ENCODE measurements at places on chromosomes 6 and 20.

DNA sequence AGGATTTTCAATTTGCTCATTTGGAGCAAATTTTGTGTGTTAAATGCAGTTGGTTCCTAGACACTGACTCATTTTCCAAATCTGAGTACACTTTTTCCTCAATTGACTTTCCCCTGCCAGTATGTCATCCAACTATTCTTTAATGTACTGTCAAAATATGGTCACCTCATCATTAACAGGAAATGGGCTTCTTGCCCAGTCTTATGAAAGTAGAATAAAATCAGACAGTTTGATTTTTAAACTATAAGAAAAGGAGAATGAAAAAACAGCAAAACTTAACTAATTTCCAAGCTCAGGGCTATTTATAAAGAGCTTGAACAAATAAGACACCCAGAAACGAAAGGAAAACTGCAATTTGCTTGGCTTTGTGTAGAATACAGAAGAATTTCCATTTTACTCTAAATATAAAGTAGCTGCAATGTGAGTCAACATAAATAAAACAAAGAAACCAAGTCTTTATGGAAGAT, 43.7 kb upstream of the RAB23 start:
- DNase-seq = no peak

- DNase-seq = no peak
Observed at GRCh38 chr20:45345104-45345936, 2.9 kb downstream of the SDC4 start.

DNA sequence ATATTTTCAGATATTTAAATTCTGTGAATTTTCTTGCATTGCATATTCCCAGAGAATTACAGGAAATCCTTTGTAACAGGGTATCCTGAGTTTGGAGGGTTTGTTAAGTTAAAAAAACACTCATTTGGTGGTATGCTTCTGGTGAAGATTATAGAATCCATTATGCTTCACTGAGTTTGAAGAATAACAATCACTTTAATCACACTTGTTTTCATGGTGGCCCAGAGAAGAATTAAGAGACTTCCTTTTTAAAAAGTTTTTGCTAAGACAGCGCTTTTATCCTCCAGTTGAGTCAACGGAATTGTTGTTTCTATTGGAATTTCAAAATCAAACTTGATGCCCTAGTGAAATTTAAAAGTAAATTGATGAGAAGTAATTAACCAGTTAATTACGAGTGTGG, 17.4 kb downstream of the PLEKHG1 start:
- DNase-seq = no peak

- DNase-seq = no peak
Observed at GRCh38 chr6:52253494-52253893, 9.2 kb upstream of the IL17F start.

DNA sequence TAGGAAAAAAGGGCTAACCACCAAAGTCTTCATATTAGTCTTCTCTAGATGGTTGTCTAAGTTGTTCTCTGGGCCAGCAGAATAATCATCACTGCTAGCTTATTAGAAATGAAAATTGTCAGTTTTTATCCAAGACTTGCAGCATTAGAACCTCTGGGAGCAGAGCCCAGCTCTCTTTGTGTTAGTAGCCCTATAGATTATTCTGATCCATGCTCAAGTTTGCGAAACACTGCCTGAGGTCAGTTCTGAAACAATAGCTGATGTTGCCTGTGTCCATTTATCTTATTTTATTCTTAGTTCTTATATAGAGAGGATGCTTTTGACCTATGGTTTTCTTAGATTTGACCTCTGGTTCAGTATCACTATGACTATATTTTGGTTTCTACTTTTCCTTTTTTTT, 66.9 kb downstream of the BCKDHB start:
- no peak for DNase-seq

GRCh38 chr6:37536491-37537190, 36.9 kb upstream of the CCDC167 start:
- no peak for DNase-seq

DNA sequence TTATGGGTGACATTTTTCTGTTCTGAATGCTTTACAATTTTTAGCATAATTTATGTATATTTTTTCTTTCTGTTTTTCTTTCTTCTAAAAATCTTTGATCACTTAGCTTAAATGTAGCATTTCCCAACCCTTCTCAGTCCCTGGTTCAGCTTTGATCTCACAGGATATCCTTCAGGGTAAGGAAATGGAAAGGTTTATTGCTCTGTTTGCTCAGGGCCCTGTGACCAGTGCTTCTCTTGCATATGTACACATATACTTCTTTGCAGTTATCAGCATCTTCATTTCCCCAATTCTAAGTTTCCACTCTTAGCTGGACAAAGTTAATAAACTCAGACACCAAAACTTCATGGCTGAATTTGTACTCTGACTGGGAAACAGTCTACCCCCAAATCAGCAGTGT, 30.6 kb downstream of the TMEM74B start:
- DNase-seq = no peak

GRCh38 chr6:163243083-163243482, 171.4 kb upstream of the QKI start:
- no peak for DNase-seq

GRCh38 chr6:98516866-98517265, 317.5 kb upstream of the POU3F2 start:
- DNase-seq = no peak

GRCh38 chr6:87950614-87951013, 97.0 kb upstream of the SPACA1 start:
- DNase-seq = no peak

- DNase-seq = no peak
Observed at GRCh38 chr6:34374069-34374468, 18.4 kb downstream of the NUDT3 start.

DNA sequence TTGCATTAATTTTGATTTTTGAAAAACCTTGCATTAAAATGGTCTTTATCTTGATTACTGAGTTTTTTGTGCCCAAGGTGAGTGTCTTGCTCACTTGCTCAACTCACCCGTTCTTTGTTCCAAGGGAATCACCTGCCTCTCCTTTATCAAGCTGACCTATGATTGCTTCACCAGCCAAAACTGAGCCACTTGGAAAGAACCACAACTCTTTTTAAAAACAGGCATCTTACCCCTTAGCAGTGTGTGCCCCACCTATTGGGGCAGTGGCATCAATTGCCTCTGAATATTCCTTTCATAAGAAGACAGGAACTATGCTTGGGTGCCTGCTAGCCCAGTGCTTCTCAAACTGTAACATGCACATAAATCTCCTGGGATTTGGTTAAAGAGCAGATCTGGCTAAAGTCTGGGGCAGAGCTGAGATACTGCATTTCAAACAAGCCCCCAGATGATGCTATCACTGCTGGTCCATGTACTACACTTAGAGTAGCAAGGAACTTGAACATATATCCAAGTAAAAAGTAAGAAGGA, 3.3 kb upstream of the STK38 start:
- no peak for DNase-seq

DNA sequence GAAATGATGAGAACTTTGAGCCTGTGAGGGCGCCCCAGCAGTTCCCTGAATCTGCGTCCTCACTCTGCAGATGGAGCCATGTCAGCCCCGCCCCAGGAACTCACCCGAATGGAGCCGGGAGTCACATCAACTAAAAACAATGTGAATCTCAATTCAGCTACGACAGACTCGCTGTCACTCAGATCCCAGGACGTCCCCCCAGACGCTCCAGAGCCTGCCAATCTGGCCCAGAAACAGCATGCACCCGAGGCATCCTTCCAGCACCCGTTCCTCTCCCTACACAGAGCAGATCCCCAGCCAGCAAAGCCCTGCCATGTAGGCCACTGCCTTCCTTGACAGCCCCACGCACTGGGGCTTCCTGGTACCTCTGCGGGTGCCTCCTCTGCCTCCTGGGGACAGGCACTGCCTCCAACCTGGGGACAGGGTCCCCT, 248.0 kb downstream of the TTLL2 start:
- DNase-seq = no peak

GRCh38 chr6:141307309-141307998, 825.3 kb upstream of the GJE1 start:
- no peak for DNase-seq

- DNase-seq = no peak
Observed at GRCh38 chr6:150036081-150036480, 10.7 kb upstream of the RAET1L start.

- no peak for DNase-seq
Observed at GRCh38 chr20:9287826-9288225, 218.9 kb downstream of the PLCB4 start.

DNA sequence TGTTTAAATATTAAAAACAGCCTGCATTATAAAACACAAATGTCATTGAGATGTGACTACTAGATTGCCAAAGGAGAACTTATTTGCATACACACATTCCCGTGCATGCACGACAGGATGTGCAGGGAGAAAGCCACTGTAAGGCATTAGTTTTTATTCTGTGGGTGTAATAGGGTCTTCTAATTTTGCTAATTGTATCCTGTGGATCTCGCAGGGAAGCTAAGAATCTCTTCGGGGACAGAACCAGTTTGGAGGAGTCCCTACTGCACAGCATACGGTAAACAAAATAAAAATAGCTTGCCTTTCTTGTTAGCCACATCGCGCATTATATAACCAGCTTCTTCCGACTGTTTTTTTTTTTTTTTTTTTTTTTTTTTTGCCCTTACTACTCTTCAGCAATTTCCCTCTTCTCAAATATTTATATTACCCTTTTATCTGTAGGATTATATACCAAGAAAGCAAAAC, 2.0 kb downstream of the ATXN1 start:
- no peak for DNase-seq

DNA sequence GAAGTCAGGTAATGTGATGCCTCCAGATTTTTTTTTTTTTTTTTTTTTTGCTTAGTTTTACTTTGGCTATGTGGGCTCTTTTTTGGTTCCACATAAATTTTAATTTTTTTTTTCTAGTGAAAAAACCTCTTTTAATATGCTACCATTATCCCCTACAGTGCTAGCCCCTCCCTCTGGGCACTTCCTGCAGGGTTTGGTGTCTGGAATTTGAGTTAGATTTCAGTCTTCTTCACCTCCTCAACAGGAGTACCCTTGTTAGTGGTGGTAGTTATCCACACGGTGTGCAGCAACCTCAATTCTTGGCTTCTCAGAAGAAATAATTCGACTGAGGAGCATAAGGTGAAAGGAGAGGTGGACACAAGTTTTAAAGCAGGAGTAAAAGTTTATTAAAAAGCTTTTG, 128.8 kb upstream of the SYNCRIP start:
- no peak for DNase-seq

- DNase-seq = no peak
Observed at GRCh38 chr6:44456070-44456965, 68.8 kb downstream of the CDC5L start.

GRCh38 chr6:148367411-148368024, 24.9 kb downstream of the SASH1 start:
- no peak for DNase-seq

DNA sequence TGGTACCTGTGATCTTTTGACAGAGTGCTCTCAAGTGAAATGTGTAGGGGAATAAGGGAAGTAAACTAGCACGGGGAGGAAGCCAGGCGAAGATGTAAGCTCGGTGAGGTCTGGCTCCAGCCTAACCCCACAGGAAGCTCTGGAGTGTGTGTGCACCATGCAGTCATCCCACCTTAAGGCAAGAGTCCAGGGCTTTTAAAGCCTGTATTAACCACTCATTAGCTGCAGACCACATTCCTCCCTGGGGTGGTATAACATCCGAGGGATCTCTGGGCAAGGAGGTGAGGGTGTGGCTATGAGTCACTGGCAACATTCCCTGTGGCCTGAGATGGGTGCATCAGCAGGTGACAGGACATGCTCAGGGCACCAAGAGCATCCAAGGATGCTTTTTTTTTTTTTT, 12.5 kb upstream of the RANBP9 start:
- no peak for DNase-seq

GRCh38 chr6:3232017-3232945, 4.8 kb upstream of the TUBB2B start:
- no peak for DNase-seq

DNA sequence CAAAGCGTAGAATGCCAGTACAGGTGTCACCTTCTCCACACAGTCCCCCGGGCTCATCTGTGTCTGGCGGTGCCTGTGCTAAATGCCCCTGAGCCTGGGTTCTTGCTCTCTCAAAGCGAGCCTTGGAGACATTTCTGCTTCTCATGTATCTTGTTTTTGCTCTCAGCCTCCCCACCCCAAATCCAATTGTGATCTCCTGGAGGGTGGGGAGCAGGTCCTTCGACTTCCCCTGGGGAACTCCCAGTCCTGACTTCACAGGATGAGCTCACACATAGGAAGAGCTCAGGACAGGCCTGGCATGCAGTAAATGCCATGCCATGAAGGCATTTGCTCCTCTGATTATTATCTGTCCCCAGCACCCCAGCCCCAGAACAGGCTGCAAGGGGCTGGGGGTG, 58.1 kb downstream of the NOL4L start:
- no peak for DNase-seq

DNA sequence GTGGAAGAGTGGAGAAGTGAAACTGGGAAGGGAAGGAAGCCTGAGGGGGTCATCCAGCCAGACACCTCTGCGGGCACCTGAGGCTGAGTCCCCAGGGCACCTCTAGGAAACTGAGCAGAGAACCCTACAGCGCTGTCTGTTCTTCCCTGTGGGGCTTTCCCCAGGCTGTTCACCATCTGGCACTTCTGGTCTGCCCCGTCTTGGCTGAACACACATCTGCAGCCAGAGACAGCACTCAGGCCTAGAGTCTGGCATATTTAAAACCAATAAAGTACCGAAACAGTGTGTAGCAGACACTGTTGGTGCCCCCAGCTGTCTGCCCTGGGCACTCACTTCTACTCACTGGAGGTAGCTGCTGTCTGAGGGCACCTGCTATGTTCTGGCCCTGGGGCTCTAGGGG, 9.4 kb upstream of the ARFGEF2 start:
- no peak for DNase-seq

DNA sequence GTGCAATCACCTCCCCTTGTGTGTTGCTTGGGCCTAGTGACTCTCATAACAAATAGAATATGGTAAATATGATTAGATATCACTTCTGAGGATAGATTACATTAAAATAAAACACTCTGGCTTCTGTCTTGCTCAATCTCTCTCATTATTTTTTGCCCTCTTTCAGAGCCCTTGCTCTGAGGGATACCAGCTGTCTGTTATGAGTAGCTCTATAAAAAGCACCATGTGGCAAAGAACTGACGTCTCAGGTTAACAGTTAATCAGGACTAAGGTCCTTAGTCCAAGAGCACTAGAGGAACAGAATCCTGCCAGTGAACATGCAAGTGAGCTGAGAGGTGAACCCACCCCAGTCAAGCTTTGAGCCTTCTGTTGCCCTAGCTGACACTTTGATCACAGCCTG, 402.2 kb upstream of the HTR1E start:
- no peak for DNase-seq

- no peak for DNase-seq
Observed at GRCh38 chr20:63565699-63566335, 8.2 kb downstream of the HELZ2 start.

DNA sequence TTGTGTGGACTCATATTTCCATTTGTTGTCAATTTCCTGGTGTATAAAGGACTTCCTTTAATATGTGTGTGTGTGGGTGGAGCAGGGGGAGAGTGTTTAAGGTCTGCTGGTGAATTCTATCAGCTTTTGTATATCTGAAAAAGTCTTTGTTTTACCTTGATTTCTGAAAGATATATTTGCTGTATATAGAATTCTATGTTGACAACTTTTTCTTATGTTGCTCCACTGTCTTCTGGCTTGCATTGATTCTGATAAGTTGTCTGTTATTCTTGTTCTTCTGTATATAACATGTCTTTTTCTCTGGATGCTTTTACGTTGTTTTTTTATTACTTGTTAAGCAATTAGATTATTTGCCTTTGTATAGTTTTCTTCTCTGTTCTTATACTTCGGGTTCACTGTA, 90.0 kb upstream of the CEP162 start:
- no peak for DNase-seq
